ENCODE measurements at places on chromosomes 13 and 19.

- DNase-seq: no peak
Observed at GRCh38 chr13:112203614-112204013, 136.7 kb downstream of the SOX1 start.

DNA sequence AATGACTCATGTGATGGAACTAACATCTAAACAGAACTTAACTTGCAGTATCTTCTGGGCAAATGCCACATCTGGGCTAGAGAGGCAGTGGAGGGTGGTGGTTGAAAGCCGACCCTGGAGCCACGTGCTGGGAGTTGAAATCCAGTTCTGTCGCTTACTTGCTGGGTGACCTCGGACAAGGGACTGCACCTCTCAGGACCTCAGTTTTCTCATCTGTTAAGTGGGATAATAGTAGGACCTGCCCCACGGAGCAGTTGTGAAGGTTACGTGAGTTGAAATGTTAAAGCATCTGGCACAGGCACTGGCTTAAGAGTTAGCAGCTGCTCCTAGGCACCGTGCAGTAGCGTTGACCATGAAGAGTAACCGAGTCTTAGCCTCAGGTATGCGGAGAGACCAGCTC, 76.1 kb downstream of the SIPA1L3 start:
- no peak for DNase-seq

DNA sequence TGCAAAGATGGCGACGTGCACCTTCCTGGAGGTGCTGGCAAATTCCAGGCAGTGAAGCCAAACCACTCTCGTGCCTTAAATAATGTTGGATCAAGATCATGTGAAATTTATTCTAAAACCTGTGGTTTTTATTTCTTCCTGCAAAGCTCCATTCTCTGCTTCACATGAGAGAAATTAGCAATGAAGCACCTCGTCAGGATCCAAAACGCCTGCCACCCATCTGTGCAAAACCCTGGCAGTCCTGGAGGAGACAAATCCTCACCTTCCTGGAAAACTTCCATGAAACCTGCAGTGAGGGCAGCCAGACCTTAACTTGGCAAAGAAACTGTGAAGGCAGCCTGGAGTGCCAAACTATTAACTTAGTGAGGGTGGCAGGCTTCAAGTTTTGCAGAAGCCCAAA, 47.6 kb downstream of the CHST8 start:
- no peak for DNase-seq

- DNase-seq: no peak
Observed at GRCh38 chr13:48296528-48296927, 7.0 kb upstream of the RB1 start.

DNA sequence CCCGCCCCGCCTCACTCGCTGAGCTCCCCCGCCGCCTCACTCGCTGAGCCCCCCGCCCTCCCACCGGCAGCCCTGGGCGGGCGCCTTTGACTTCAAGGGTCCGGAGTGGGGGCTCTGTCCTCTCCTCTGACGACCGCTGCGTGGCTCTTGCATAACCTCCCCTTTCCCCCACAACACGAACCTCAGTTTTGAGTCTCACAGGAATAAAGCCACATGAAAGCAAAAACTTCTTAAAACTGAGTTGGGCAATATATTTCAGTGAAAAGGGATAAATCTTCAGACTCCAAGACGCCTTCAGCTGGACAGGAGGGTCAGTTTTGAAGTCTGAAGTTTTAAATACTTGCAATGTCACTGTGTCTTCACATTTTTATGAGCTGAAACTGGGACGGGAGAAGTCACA, 70.6 kb upstream of the C13orf46 start:
- DNase-seq: no peak
